ENCODE measurements at places on chromosomes 1 and 21. TPM values are rescaled to one million over a fixed set of nuclear protein-coding genes. Genes with fewer than 3 reads are reported as not detected.
A peak's percentile ranks its signal among the peaks of the same experiment; 100 is the strongest.

GRCh38 chr1:116316373-116316772 is 56.7 kb upstream of the ATP1A1 start:
- no peak for DNase-seq

DNA sequence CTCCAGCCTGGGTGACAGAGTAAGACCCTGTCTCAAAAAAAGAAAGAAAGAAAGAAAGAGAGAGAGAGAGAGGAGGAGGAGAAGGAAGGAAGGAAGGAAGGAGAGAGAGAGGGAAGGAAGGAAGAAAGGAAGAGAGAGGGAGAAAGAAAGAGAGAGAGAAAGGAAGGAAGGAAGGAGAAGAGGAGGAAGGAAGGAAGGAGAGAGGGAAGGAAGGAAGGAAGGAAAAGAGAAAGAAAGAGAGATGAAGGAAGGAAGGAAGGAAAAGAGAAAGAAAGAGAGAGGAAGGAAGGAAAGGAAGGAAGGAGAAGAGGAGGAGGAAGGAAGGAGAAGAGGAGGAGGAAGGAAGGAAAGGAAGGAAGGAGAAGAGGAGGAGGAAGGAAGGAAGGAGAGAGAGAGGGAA is 82.2 kb upstream of the ATP1B1 start:
- DNase-seq, result no peak

DNA sequence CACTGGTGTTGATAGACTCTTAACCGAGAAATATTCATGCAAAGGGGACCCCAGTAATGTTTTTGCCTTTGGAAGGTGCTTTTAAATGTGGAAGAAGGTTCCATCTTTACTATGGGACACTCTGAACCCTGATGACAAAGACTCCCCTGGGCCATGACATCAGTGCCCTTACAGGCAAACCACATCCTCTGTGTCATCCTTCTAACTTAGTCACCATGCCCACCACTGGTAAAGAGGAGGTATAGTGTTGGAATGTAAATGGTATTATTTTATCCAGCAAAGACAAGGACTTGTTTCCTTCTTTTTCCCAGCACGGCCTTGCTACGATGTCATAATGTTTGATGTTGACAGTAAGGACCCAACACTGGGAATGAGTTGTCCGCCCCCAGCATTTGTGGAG is 12.6 kb downstream of the METTL13 start:
- DNase-seq, result peak; percentile 77

DNA sequence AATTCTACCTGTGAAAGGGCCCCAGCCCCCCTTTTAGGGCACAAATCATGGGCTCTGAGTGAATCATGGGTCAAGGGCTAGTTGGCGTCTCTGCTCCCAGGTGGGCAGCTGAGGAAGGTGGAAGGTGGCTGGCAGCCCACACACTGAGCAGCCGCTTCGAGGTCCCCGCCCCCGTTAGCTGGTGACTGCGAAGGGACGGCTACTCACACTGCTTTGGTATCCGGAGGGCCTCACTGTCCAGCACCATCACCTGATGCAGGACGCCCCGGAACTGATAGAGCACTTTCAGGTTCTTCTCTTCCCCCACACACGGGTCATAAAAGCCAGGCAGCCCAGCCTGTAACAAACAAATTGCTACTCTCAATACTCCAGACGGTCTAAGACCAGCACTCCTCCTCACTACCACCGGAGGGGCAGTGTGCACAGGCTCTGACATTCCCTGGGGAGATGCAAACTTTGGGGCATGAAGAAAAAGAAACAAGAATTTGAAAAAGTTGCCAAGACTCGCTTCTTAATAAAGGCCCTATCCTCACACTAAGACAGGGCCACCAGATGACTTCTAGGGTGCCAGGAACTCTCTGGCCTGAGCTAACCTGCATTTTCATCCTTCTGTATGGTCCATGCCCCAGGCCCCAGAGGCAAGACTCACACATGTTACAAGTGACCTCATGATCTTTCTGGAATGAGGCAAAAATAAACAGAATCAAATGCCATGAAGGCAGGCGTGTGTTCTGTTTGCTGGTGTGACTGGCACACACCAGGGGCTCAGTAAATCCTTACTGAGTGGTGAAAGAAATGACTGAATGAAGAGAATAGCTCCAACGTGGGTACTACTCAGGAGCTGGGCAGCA is 11.5 kb downstream of the THAP3 start:
- no peak for DNase-seq

Gene SAMD13
- total RNA-seq, result not detected

Gene INAVA
- 0.72 TPM for total RNA-seq

GRCh38 chr1:56961426-56961825 is 4.4 kb downstream of the C8B start:
- DNase-seq, result no peak

GRCh38 chr1:70331962-70332361 is 22.6 kb downstream of the ANKRD13C start:
- DNase-seq, result no peak

Gene AGMAT
- total RNA-seq, result 0.53 TPM

Gene CCDC17
- total RNA-seq, result 0.34 TPM

DNA sequence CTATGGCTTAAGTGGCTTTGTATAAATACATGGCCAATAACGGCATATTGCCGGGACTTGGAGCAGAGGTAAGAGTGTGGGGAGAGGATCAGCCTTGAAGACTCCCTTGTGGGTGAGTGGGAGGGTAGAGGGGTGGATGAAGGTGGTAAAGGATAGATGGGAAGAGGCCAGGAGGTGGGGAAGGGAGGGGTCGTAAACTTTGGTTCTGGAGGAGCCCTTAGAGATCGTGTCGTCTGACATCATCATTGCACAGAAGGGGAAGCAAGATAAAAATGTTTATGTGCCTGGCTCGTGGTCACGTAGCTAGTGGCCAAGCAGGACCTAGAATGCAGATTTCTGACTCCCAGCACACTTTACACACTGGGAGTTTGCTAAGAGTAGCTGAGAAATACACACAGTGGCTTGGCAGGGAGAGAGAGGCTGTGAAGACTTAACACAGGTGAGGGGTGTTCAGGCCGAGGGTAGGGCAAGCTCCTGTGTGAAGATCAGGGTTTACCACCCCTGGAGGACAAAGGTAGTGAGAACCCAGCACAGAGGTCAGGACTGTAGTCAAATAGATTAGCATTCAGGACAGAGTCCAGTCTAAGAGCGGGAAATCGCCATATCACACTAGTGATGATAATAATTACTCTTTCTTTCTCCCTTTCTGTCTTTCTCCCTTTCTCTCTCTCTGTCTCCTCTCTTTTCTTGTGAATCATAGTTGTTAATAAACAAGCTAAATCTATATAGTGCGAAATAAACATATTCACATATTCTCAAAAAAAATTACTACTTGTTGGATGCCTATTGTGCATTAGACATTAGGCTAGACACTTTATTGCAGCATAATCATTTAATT is 75.5 kb downstream of the LRRC8D start:
- DNase-seq, result no peak

GRCh38 chr1:196651637-196652215 is at the start of gene CFH:
TSS of gene CFH (plus strand) at chr1:196652043. CDS start at chr1:196652118, 75 bp downstream.
- DNase-seq, result peak; percentile 76

GRCh38 chr1:236090741-236091147 is 25.9 kb upstream of the NID1 start:
- no peak for DNase-seq

DNA sequence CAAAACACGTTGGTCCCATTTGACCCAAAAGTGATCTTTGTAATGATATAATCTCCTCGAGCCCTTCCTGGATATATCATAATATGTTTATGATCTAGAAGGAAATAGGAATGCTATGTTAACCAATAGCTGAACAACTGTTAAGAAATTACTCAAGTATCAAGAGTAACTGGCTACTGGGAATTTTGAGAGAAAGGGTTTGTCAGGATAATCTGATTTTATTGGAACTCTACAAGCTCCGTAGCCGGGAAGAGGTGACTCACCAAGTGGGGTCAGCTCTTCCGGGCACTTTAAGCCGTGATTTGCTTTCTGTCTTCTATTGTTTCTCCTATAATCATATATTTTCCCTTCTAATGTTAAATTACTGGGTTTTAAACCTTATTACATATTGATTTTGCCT is 250.5 kb upstream of the POGK start:
- DNase-seq, result no peak

GRCh38 chr1:80047791-80048190 is 1041.3 kb upstream of the ADGRL4 start:
- no peak for DNase-seq
